ENCODE measurements at places on chromosomes 7 and 10.
A peak's percentile ranks its signal among the peaks of the same experiment; 100 is the strongest.

GRCh38 chr10:81498011-81498551, 376.9 kb upstream of the NRG3 start:
- DNase-seq = no peak
- H3K4me1 ChIP-seq = no peaks in the 10 kb centered on the region
- no peak overlapping the region for H3K4me3 ChIP-seq
- no peaks in the 10 kb centered on the region for H3K27me3 ChIP-seq
- H3K36me3 ChIP-seq = no peaks in the 10 kb centered on the region

GRCh38 chr10:61803269-61803668, 98.2 kb upstream of the ARID5B start:
- H3K4me1 ChIP-seq = no peaks in the 10 kb centered on the region
- no peaks in the 10 kb centered on the region for H3K27me3 ChIP-seq
- no peak for DNase-seq

GRCh38 chr10:23914641-23915040, 294.3 kb upstream of the KIAA1217 start:
- no peak for DNase-seq
- no peaks in the 10 kb centered on the region for H3K36me3 ChIP-seq
- no peak overlapping the region for H3K4me3 ChIP-seq
- no peak overlapping the region for H3K27ac ChIP-seq
- no peaks in the 10 kb centered on the region for H3K27me3 ChIP-seq
- H3K4me1 ChIP-seq = no peaks in the 10 kb centered on the region

DNA sequence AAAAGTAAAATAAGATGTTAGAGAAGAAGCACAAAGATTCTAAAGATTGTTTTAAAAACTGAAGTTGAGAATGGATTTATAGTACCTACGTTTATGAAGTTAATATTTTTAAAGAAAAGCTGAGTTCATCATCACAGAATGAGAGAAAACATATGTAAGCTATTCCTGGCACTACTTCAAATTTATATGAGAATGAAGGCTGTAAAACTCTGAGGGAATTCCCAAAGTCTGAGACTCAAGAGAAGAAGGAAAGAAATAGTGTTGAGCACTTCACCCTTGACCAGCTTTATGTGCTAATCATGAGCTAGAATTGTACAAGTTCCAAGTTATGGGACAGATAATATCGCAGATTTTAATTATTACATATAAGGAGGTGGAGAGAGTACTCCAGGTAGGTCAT, 323.7 kb upstream of the GNAI1 start:
- H3K27me3 ChIP-seq = no peaks in the 10 kb centered on the region
- H3K4me3 ChIP-seq = no peak overlapping the region
- H3K27ac ChIP-seq = no peak overlapping the region
- no peaks in the 10 kb centered on the region for H3K4me1 ChIP-seq
- no peak for DNase-seq

DNA sequence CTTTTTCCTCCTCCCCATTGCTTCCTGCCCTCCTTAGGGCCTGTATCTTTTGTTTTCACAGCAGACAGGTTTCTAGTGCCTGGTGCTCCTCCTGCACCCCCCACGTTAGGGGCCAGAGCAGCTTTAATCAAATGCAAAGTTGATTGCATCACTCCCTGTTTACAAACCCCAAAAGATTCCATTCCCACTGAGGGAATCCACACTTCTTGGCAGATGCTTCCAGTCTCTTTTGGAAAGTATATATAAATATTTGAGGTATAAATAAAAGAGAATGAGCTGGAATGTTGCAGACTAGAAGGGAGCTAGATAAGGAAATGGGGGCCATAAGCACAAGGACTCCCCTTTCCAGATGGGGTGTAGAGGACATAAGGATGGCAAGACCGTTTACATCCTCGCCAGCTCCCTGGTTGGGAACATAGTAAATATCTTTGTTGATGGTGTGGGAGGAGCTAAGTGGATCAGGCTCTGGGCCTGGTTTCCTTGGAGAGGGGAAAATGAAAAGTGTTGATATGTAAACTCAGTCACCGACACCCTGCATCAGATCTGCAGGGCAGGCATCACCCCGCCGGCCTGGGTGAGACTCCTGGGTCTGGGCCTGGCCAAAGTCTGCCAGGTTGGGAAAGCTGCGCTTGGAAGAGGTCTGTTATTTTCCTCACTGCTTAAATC, 6.2 kb downstream of the RARRES2 start:
- H3K4me3 ChIP-seq = no peak overlapping the region
- DNase-seq = no peak
- H3K27ac ChIP-seq = peak overlapping the region; percentile 79
- H3K4me1 ChIP-seq = peaks cover 27% of the 10 kb centered on the region
- no peaks in the 10 kb centered on the region for H3K36me3 ChIP-seq

DNA sequence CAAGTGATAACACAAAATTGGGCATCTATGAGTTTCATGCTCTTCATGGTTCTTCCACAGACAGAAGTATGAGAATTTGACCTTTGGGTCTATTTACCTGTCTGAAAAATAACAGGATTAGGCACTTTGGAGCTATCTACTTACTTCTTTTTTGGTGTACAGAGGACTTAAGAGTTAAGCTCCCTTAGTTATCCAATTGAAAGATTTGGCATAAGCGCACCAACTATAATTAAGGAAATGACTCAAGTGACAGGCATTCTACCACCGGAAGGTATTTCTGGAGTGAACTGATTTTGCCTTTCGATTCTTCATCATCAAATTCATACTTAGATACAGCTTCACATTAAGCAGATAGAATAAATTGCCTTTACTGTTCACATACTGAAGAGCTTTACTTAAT, 43.9 kb downstream of the IFIT5 start:
- DNase-seq = no peak
- no peaks in the 10 kb centered on the region for H3K36me3 ChIP-seq
- no peak overlapping the region for H3K27ac ChIP-seq
- H3K4me1 ChIP-seq = no peaks in the 10 kb centered on the region
- no peak overlapping the region for H3K4me3 ChIP-seq

- H3K27ac ChIP-seq = no peak overlapping the region
- H3K4me3 ChIP-seq = no peak overlapping the region
- no peaks in the 10 kb centered on the region for H3K4me1 ChIP-seq
- DNase-seq = no peak
- no peaks in the 10 kb centered on the region for H3K36me3 ChIP-seq
- H3K27me3 ChIP-seq = no peaks in the 10 kb centered on the region
Measured at GRCh38 chr7:34115503-34115902, 210.2 kb downstream of the BMPER start.

DNA sequence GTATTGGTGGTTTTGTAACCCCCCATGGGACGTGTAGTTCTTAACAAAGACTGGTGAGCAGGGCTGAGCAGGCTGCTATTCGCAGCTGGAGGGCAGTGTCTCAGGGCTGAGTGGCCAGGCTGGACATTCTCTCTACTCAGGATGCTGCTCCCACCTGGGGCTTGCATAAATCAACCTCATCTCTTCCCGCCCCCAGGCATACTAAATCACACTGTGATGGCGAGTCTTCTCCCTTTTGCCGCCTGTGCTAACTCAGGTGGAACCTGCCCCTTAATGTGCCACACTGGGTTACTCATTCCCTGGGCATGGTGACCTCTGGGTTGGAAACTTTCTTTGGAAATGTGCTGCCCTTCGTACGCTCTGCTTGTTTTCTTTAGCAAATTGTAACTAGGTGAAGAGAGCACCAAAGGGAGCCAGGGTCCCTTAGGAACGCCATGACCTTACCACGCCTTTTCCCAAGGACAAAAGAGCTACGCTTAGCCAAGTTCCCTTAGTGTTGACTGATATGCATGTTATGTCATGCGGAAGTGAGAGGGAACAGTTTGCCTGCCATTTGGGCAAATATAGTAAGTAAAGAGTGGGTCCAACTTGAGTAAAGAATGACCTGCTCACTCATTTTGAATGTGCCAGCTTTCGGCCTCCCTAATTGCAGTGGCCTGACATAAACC, 40.4 kb upstream of the COBL start:
- DNase-seq = no peak
- no peak overlapping the region for H3K27ac ChIP-seq
- H3K4me3 ChIP-seq = no peak overlapping the region
- H3K4me1 ChIP-seq = no peaks in the 10 kb centered on the region
- H3K36me3 ChIP-seq = no peaks in the 10 kb centered on the region

DNA sequence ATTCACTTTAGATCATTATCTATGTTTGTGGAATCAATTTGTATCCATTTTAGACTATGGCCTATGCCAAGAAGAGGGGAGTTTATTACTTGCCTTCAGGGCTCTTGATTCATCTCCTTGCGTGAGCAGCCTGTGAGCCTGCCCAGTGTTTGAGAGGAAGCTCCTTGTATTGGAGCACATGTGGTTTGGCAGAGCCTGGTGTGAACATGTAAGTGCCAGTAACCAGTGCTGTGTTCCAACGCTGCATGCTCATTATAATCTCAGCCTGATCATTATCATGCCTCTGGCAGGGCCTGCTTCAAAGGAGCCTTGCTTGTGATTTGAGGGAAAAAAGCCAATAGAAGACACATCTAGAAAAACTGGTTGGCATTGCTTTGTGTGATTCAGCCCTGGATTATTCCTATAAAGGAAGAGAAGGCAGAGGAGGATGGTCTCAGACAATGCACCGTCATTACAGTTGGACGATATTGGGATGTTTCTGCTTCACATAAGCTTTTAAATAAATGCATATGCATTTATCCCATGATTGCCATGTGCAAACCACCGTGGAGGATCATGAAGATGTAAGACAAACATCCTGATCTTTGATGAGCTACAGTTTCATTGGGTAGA, 203.4 kb upstream of the AHR start:
- H3K36me3 ChIP-seq = no peaks in the 10 kb centered on the region
- no peaks in the 10 kb centered on the region for H3K27me3 ChIP-seq
- no peak for DNase-seq
- peak overlapping the region; percentile 18 for H3K27ac ChIP-seq
- H3K4me1 ChIP-seq = peaks cover 14% of the 10 kb centered on the region

- no peaks in the 10 kb centered on the region for H3K36me3 ChIP-seq
- peak overlapping the region; percentile 99 for H3K27ac ChIP-seq
- peaks cover 41% of the 10 kb centered on the region for H3K4me1 ChIP-seq
Measured at GRCh38 chr10:70403483-70404035, 386 bp upstream of the EIF4EBP2 start.

- H3K4me3 ChIP-seq = no peak overlapping the region
- no peaks in the 10 kb centered on the region for H3K27me3 ChIP-seq
- no peak for DNase-seq
- H3K36me3 ChIP-seq = peaks cover 20% of the 10 kb centered on the region
- H3K27ac ChIP-seq = no peak overlapping the region
Measured at GRCh38 chr7:130560972-130561371, 69.1 kb downstream of the MEST start.

GRCh38 chr7:149125189-149125862, 798 bp downstream of the ZNF425 start:
- DNase-seq = no peak
- H3K27me3 ChIP-seq = no peaks in the 10 kb centered on the region
- peaks cover 28% of the 10 kb centered on the region for H3K4me1 ChIP-seq
- H3K36me3 ChIP-seq = peaks cover 15% of the 10 kb centered on the region
- H3K4me3 ChIP-seq = peak overlapping the region; percentile 76
- peak overlapping the region; percentile 91 for H3K27ac ChIP-seq

DNA sequence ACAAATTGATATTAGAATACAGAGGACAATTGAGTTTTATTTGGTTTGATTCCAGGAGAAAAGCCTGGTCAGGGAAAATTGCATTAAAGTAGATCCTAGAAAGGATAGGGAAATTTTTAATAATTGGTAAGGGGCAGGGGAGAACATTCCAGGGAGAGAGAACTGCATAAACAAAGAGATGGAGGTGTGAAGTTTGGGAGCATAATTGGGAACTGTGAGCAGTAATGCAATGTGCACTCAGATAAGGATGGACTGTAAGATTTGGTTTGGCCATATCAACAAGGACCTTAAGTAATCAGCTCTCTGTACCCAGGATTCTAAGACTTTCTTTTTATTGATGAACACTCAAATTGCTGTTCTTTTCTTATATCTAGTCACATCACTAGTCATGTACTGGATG, 41.4 kb downstream of the ZMYND11 start:
- peaks cover 15% of the 10 kb centered on the region for H3K36me3 ChIP-seq
- H3K27me3 ChIP-seq = no peaks in the 10 kb centered on the region
- H3K27ac ChIP-seq = no peak overlapping the region
- no peak for DNase-seq

- DNase-seq = no peak
- peaks cover 54% of the 10 kb centered on the region for H3K4me1 ChIP-seq
- H3K27me3 ChIP-seq = no peaks in the 10 kb centered on the region
- H3K27ac ChIP-seq = peak overlapping the region; percentile 86
- H3K4me3 ChIP-seq = peak overlapping the region; percentile 26
- H3K36me3 ChIP-seq = no peaks in the 10 kb centered on the region
Measured at GRCh38 chr10:72260239-72260975, 13.3 kb upstream of the DDIT4 start.

DNA sequence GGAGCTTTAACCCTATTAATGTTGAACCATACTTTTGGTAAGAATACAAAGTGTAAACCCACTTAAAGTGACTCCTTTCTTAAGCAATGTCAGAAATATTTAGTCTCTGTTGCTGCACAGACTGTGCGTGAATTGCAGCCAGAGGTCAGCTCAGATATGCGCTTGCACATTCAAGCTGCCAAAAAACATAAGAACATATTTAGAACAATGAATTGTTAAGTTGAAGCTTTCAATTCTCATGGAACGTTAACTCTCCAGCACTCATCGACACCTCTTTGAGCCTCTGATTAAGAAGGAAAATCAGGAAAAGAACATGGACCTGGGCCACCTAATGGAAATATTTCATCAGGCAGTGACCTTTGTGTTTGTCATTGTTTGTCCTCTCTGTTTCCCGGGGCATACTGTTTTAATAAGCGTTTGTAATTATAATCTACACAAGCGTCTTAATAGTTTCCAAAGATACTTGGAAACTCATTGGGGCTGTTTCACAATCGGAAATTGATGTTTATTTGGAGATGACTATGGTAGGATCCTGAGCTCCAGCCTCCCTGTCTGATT, 193.0 kb upstream of the CELF2 start:
- no peaks in the 10 kb centered on the region for H3K36me3 ChIP-seq
- H3K4me1 ChIP-seq = peaks cover 7% of the 10 kb centered on the region
- no peaks in the 10 kb centered on the region for H3K27me3 ChIP-seq

- H3K4me1 ChIP-seq = no peaks in the 10 kb centered on the region
- H3K27ac ChIP-seq = no peak overlapping the region
Measured at GRCh38 chr7:132847376-132847775, 234.5 kb downstream of the CHCHD3 start.

DNA sequence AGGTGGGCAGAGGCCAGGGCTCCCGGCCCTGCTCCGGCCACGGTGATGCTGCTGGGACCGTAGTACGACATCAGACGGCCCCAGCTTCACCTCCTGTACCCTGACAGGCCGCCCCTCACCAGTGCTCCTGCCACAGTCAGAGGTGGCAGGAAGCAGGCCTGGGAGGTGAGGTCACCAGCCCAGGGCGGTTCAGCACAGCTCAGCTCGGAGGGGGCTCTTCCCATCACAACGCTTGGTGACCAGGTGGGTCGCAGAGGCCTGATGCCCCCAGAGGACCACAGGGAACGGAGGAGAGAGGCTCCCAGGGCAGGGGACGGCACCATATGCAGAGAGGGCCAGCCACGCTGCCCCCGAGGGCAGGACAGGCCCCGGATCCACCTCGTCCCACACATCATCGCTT, 8.8 kb downstream of the MICALL2 start:
- peaks cover 48% of the 10 kb centered on the region for H3K4me1 ChIP-seq
- no peak for DNase-seq
- H3K27me3 ChIP-seq = no peaks in the 10 kb centered on the region
- no peak overlapping the region for H3K4me3 ChIP-seq

- no peak overlapping the region for H3K4me3 ChIP-seq
- no peaks in the 10 kb centered on the region for H3K27me3 ChIP-seq
- H3K27ac ChIP-seq = no peak overlapping the region
- peaks cover 23% of the 10 kb centered on the region for H3K36me3 ChIP-seq
- peaks cover 63% of the 10 kb centered on the region for H3K4me1 ChIP-seq
- DNase-seq = no peak
Measured at GRCh38 chr10:113045147-113046055, 95.4 kb downstream of the TCF7L2 start.

- peaks cover 3% of the 10 kb centered on the region for H3K36me3 ChIP-seq
- DNase-seq = no peak
- peak overlapping the region; percentile 85 for H3K27ac ChIP-seq
- H3K27me3 ChIP-seq = no peaks in the 10 kb centered on the region
- peaks cover 45% of the 10 kb centered on the region for H3K4me1 ChIP-seq
Measured at GRCh38 chr10:132538031-132538789, 623 bp downstream of the INPP5A start.

All from esophagus squamous epithelium (tissue), 5 donors.